ENCODE measurements at places on chromosomes 5 and 9.

DNA sequence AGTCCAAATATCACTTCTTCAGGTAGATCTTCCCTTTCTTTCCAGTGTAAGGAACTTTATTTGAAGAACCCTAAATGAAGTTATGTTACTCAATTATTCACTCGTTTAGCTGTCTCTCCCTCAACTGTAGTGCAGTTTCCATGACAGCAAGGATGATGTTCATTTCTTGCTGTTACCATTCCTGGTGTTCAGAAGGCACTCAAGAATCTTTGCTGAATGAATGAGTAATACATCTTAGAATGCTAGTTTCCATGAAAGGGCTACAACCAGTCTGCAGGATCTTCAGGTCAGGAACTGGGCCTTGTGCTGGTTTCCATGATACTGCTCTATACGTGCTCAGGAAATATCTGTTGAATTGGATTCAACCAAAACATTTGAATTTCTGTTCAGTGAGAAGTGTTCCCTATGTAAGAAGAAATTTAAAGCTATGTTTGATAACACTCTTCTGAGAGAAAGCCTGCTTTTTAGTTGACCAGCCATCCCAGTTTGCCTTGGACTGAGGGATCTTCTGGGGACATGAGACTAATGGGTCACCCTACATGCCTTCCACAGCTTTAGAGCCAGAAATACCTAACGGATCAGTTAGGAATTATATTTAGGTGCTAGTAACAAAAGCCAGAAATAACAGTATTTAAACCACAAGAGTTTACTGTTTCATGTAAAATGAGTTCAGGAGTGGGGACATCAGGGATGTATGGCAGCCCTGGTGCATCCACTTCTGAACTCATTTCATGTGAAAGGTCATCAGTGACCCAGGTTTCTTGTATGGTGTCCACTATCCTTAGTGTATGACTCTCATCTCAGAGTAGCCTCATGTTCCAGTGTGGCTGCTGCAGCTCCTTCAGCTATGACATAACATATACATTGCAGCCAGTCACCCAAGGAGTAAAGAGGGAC is 500.1 kb upstream of the SGCD start:
- no peak for DNase-seq

- no peak for DNase-seq
Observed at GRCh38 chr5:55702598-55703345, 9.4 kb downstream of the SLC38A9 start.

DNA sequence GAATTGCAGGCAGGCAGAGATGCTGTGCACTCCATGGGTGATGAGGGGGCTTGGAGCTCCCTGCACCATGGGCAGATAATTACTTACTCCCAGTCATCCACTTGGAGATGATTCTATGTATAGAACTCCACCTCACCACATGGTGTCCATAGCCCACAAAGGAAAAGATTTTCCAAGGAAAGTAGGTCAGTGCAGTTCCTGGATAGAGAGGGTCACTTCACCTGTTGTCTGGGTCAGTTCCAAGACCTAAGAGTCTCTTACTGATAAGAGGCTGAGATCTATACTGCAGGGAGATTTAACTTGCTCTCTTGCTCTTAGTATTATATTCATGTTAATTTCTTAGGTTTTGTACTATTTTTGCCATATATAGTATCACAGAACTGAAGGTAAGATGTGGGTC is 113.9 kb upstream of the BRINP1 start:
- DNase-seq: no peak

DNA sequence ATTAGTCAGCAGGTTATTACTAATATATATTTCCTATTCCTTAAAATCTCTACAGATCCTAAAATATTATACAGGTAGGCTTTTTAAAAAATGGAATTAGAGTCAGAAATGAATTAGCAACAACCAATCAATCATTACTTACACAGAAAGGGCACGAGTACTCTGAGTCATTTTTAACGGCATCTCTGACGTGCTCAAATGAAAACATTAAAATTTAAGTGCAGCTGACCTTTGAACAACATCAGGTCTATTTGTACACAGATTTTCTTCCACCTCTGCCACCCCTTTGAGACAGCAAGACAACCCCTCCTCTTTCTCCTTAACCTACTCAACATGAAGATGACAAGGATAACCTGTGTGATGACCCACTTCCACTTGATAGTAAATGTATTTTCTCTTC is 19.1 kb downstream of the AUH start:
- no peak for DNase-seq

DNA sequence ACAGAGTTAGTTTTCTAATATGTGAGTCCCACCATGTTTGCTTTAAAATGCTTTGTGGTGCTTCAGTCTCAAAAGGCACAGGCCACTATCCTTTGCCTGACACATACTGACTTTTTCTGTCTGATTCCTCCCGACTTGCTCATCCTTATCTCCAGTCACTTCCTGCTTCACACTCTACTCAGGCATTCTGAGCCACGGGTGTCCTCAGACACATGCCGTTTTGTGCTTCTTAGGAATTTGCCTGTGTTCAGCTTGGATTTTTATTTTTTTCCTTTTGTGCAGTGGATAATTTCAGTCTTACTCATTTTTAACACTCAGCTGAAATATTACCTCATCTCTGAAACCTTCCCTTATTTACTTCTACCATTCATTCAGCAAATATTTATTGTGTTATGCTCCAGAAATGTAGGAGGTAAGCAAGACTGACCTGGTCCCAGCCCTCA is 54.1 kb downstream of the MAN2A1 start:
- no peak for DNase-seq

DNA sequence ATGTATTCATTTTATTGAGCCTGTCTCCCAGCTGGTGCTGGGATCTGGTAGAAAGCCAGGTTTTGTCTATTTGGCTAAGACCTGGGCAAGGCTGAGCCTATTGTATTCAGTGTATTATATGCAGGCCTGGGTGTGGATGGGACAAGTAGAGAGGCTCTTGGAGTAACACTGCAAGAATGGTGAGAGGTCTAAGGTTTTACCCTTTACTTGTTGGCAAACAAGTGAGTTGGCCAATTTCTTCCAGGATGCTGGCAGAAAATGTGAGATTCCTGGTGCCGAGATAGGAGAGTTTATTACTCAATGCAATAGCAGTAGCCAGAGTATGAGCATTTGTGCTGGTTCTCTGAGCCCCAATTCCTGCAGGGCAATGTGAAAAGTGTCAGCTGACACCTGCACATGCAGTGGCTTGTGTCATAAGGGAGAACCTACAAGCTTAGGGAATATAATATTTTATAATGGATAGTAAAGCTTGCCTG is 141.7 kb upstream of the PRLR start:
- DNase-seq: no peak

DNA sequence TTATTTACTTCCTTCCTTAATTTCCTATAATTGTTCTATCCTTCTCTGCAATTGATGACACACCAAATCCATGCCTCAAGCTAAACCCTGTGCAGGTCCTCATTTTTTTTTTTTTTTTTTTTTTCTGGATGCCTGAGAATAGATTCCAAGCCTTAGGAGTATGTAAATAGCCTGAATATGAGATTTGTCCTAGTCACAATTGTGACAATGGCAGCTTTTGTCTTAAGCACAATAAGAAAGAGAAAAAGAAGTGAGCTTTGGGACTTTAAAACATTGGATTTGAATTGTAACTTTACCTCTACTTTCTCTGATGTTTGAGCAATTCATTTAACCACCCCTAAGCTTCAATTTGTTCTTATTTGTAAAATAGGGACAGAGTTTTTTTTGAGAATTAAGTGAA is 280.5 kb downstream of the TUSC1 start:
- DNase-seq: no peak

DNA sequence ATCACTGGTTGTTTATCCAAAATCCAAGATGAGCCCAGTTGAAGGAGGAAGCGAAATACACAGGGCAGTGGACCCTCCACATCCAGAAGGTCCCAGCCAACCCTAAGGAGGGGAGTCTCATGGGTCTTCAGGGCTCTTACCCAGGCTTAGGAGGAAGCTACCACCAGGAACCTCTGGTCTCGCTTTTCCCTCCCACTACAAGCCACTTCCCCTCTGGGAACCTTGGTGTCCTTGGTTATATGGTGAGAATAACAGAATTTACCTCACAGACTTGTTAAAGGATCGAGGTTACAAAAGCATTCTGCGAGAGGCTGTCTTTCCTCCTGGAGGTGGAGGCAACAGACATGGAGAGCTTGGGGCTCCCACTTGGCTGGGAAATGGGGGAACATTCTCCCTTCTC is 3.4 kb downstream of the HIGD2A start:
- DNase-seq: no peak

- no peak for DNase-seq
Observed at GRCh38 chr5:40217553-40217952, 462.2 kb upstream of the PTGER4 start.

GRCh38 chr9:18068900-18069299 is 405.1 kb upstream of the ADAMTSL1 start:
- DNase-seq: no peak

DNA sequence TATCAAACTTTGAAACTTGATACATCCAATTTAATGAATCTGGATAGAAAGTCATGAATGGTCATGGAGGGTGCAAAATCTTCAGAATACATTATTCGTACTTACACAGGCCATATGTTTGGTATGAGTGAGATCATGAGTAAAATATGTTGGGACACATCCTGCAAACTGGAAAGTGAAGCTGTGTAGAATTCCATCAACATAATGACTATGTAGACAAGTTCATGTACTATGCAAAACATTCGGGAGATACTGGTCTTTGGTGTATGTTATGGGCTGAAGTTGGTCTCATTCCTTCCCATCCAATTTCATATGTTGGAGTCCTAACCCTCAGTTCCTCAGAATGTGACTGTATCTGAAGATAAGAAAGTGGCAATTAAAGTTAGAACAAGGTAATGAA is 18.1 kb upstream of the CTNND2 start:
- DNase-seq: no peak

- no peak for DNase-seq
Observed at GRCh38 chr5:80976985-80977384, 16.8 kb downstream of the RASGRF2 start.
